ENCODE measurements at places on chromosomes 16 and 17.

GRCh38 chr16:535446-536405, 8.2 kb downstream of the CAPN15 start:
- no peak for DNase-seq

DNA sequence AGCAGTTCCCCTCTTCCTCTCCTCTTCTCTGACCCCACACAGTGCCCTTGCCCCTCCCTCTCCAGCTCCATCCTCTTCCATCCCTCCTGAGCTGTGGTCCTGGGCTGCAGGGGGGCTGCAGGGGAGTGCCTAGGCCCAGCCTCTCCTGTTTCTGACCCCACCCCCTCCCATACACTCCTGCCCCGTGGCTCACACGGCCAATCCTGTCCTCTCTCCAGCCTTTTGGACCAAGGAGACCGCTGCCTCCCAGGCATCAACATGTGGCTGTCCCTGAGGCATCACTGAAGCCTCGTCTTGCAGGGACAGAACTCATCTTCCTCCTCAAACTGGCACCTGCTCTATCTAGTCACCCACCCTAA, 6.7 kb downstream of the CLUH start:
- no peak for DNase-seq

GRCh38 chr16:84925092-84925772, 86.1 kb downstream of the ZDHHC7 start:
- DNase-seq, result peak; percentile 71

- DNase-seq, result no peak
These were observed 312.2 kb upstream of the GOT2 start for GRCh38 chr16:59046335-59046734.

DNA sequence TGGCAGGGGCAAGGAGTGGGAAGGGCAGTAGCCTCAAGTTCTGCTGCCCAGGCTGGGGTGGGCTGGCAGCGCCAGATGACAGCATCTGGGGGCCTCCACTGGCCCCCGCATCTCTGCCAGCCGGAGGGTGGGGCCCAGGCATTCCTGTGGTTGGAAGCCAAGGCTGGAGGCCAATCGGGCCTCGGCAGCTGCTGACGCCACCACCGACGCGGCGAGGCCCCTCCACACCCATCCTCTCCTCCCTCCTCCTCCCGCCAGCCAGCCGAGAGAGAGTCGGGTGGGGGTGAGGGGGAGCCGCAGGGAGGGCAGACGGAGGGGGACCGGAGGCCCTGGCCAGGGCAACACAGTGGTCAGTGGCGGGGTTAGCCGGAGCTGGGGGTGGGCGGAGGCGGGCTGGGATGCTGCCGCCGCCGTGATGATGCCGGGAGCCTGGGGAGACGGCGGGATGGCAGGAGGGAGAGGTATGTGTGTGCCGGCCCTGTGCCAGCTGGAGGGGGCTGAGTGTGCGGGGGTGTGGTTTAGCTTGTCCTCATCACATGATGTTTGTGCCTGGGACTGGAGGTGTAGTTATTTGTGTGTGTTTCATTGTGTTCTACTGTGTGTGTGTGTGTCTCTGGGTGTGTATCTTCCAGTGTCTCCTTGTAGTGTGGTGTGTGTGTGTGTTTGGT, 36.6 kb downstream of the ARHGAP23 start:
- DNase-seq, result no peak

- no peak for DNase-seq
These were observed 31.2 kb downstream of the CHD9 start for GRCh38 chr16:53085931-53086421.

DNA sequence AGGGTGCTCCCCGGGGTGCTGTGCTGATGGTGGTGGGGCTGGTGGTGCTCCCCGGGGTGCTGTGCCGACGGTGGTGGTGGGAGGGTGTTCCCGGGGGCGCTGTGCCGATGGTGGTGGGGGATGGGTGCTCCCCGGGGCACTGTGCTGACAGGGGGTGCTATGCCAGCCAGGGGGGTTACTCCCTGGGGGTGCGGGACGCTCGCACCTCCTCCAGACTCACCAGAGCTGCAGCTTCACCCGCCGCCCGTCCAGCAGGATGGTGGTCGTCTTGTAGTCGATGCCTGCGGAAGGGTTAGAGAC, 16.0 kb upstream of the WDR45B start:
- DNase-seq, result no peak

- no peak for DNase-seq
These were observed 8.6 kb upstream of the TMC7 start for GRCh38 chr16:18975109-18975508.

- DNase-seq, result peak; percentile 85
These were observed at the start of gene COG7 for GRCh38 chr16:23452572-23453337. TSS of gene COG7 (minus strand) at chr16:23453189. CDS start at chr16:23452994, 195 bp downstream.

GRCh38 chr17:70091696-70092095, 16.7 kb downstream of the KCNJ16 start:
- no peak for DNase-seq

DNA sequence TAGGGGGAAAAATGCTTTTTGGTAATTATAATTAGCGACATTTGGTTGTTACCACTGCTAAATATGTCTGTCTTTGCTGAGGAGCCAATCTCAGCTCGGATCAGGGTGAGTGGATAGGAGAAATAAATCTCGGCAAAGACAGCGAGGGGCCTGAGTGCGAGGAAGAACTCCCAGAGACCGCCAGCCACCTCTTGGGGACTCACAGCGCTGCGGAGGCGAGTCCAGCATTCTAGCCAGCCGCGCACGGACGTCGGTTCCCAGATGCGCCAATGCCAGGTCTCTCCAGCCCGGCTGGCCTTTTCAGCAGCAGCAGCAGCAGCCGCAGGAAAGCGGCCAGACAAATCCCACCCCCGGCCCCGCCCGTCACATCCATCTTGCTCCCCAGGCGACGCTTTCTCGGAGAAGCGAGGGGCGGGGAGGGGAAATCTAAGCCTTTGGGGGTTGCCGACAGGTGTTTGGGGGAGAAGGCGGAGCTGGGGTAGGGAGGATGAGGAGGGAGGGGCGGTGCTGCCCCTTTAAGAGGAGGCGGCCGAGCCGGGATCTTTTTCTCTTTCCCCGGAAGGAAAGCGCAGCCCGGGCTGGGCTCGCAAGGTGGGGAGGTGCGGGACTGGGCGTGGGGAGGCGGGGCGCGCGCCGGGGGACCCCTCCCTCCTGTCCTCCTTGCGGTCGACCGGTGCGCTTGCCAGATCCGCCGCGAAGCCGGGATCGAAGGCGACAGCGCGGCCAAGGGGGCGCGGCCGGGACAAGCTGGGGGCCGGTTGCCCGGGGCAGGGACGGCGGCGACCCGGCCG, at the start of gene ITGA3:
TSS of gene ITGA3 (plus strand) at position 685 of the 791 bp plus-strand sequence. CDS start 330 bp downstream, outside the sequence.
- DNase-seq, result peak; percentile 65

DNA sequence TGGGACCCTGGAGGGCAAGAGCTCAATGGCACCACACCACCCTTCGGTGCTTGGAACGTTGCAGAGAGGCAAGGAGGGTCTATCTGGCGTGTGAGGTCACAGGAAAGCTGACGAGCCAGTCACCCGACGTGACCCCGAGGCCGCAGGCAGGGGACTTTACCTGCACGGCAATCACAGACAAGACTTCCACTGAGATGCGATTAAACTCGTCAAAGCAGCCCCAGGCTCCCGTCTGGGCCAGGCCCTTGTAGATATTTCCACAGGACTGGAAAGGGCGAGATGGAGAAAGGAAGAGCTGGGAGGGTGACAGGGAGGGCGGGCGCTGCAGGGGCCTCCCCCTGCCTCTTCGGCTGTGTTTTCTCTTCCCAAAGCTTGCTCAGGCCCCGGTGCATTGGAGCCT, 78.3 kb downstream of the DNAH17 start:
- no peak for DNase-seq

- DNase-seq, result no peak
These were observed 76.4 kb downstream of the ANKRD11 start for GRCh38 chr16:89413811-89414585.

- DNase-seq, result no peak
These were observed 8.8 kb downstream of the CD2BP2 start for GRCh38 chr16:30346286-30346685.

DNA sequence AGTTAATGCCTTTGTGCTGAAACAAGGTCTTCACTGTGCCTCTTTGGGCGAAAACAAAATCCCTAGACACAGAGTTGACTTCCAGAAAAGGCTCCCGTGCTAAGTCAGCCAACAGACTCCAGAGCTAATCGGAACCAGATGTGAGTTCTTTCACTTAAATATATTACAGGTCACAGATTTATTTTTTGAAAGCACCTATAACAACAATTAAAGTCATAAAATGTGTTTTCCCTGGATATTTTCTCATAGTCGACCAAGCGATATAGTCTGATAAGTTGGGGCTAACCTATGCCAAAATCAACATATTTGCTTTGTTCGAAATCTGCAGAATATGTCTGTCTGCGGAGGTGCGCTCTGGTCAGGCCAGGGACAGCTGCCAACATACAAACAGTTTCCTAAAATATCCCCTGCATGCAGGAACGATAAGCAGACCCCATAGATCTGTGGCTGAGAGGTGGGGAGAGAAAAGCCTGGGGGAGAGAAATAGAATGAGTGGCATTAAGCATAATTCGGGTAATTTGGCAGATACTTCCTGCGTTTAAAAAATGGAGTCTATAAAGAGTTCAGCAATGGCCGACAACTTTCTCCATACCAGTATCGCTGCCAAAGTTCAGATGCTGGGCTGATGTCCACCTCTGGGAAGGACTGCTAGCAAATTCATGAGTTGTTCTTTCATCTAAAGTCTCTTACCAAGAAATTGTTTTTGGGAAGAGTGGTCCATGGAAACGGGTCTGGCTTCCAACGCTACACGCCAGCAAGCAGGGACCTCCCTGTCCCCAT, 50.8 kb upstream of the MYH10 start:
- no peak for DNase-seq

GRCh38 chr17:36459601-36460000, 26.9 kb upstream of the ZNHIT3 start:
- no peak for DNase-seq

DNA sequence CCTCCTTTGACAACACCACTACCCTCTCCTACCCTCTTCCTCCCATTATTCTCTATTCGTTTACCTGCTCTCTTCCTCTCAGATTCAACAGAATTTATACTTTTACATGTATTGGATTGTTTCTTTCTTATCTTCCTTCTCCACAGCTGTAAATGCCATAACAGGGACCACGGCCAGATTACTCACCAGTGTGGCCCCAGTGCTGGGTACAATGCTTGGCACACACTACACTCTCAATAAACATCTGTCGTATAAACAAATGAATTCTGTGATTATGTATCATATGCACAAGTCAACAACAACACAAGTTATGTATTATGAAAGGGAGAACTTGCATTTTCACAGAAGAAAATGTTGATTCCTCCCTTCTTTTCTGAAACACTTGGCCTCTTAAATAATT, 20.0 kb downstream of the AARSD1 start:
- no peak for DNase-seq

DNA sequence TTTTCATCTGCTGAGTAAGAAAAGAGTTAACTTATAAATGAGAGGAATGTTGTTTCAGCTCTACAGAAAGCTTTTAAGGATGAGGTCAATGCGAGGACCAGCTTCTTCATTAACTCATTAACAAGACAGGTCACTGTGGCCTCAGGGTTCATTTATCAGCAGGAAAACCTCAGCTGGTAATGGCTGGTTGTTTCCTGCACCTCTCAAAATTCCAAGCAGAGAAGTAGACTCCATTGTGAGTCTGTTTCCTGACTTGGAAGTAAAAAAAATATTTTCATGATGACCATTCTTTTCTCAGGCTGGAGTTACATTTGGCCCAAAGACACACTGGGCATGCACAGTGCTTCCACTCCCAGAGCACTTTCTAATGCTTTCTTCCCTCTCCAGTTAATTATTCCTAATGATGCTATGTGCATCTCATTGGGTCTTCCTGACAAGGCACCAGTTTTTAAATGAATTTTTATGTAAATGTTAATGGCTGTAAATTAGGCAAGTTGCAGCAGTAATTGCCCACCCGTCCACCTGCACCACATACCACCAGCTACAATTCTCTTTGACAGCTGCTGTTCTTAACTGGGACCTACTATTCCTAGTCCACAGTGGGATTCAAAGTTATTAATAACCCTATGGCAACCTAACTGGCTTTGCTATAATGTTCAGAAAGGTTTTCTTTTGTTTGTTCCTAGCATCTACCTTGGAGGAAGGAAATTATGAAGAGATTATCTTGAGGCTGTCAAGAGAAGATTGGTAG, 89.5 kb upstream of the BCAR1 start:
- no peak for DNase-seq

GRCh38 chr17:22435231-22435974, 743.1 kb downstream of the KCNJ18 start:
- DNase-seq, result no peak

DNA sequence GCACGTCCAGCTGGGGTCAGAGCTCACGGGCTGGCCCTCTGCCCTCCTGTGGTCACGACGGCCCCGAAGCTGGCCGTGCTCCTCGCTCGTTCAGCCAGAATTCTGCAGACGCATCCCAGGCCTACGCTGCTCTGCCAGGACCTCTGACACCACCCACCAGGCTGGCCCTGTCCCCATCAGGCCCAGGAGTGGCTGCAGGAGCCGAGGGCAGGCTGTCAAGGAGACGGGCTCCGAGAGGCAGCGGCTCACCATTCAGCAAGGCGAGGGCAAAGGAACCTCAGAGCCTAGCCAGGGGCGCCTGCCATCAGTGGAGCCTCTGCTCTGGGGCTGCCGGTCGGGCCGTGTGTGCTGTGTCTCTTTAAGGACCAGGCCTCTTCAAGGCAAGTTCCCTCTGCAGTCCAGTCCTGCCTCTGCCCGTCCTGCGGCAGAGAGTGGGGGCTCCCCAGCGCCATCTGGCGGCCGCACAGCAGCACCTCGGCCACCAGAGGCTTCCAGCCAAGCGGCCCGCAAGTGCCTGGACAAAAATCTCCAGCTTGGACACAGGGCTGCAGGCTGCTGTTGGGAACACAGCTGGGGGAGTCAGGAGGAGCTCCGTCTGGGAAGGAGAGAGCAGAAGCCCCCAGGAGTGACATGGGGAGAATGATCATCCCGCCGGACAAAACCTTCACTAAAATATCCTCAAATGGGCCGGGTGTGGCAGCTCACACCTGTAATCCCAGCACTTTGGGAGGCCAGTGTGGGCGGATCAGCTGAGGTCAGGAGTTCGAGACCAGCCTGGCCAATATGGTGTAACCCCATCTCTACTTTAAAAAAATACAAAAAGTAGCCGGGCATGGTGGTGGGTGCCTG, 7.4 kb upstream of the ABR start:
- DNase-seq, result peak; percentile 77

- DNase-seq, result no peak
These were observed 4.2 kb downstream of the BBS2 start for GRCh38 chr16:56515665-56516064.

GRCh38 chr17:19339341-19339815, 23.1 kb downstream of the B9D1 start:
- no peak for DNase-seq

- no peak for DNase-seq
These were observed 10.1 kb upstream of the ABCA5 start for GRCh38 chr17:69336996-69337395.

- DNase-seq, result no peak
These were observed 32.6 kb downstream of the DCUN1D3 start for GRCh38 chr16:20867585-20867984.

All from stimulated activated CD4-positive, alpha-beta T cell treated with anti-CD3 and anti-CD28 coated beads, Interleukin-12 subunit alpha, Interleukin-12 subunit beta, amount 100 ng/mL, for 4 hours (primary cell).